ENCODE measurements at places on chromosomes 6 and 20.

GRCh38 chr6:95357380-95358020, 219.8 kb upstream of the MANEA start:
- no peak for DNase-seq

DNA sequence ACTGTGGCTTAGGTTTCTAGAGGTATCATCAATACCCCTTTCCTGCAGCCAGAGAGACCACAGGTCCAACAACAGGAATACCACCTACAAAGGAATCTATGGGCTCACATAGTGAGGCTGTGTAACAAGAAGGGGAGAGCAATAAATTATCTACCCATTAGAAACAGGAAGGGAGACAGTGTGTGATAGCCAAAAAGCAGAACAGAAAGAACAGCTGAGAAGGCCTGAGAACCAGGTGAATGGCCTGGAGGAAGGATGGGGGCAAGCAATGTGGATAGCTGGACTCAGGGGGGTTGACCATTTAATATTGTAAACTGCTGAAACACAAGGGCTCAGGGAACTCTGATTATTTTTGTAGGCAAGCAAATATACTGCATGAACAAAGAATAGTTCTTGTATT, 628.2 kb downstream of the COL12A1 start:
- DNase-seq = no peak

DNA sequence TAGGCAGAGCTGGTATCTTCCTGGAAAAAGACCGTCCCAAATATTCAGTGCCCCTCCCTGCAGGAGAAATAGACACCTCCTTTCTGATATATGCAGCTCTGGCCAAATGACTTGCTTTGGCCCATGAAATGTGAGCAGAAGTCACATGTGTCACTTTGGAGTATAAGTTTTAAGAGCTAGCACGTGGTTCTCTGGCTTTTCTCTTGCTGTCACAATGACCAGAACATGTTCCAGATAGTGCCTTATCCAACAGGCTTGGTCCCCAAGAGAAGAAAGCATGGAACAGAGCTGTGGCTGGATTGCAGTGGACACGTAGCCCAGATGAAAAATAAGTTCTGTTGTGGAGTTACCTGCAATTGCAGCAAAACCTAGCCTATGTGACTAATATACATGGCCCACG, 40.4 kb downstream of the UNC5CL start:
- no peak for DNase-seq

DNA sequence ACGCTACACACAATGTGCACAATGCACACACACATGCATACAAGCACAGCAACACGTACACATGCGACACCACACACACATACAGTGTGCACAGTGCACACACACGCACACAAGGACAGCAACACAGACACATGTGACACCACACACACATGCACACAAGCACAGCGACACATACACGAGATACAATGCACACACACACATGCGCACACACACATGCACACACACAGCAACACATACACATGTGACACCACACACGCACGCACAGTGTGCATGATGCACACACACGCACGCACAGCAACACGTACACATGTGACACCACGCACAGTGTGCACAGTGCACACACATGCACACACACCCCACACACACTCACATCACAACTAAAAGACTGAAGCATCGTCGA, 327.3 kb downstream of the THBS2 start:
- DNase-seq = no peak

GRCh38 chr20:1630186-1630585, 10.4 kb upstream of the SIRPB1 start:
- no peak for DNase-seq

Measured in nucleus accumbens (tissue), 56 donors.